T1000 (cell line): ENCODE measurements at places on chromosomes 5 and 9.

GRCh38 chr5:92956886-92957285, 624.1 kb downstream of the NR2F1-AS1 start:
- DNase-seq = no peak

GRCh38 chr9:77127071-77127470, 50.3 kb upstream of the VPS13A start:
- no peak for DNase-seq

GRCh38 chr5:76269932-76270610, 133.0 kb upstream of the IQGAP2 start:
- no peak for DNase-seq

DNA sequence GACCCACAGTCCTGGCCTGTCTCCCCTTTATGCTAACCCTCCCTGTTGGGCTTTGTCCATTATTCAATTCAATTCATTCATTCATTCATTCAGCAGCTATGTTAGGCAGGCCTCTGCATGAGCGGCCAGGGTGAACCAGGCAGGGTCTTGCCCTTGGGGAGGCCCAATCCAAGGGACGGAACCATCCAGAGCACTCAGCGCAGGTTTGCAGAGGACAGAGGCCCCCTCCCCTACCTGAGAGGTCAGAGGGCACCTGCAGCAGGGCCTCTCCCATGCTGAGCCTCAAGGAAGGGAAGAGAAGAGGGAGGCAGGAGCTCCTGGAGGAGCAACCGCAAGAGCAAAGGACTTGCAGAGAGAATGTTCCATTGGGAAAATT, 61.4 kb downstream of the C9orf50 start:
- no peak for DNase-seq

DNA sequence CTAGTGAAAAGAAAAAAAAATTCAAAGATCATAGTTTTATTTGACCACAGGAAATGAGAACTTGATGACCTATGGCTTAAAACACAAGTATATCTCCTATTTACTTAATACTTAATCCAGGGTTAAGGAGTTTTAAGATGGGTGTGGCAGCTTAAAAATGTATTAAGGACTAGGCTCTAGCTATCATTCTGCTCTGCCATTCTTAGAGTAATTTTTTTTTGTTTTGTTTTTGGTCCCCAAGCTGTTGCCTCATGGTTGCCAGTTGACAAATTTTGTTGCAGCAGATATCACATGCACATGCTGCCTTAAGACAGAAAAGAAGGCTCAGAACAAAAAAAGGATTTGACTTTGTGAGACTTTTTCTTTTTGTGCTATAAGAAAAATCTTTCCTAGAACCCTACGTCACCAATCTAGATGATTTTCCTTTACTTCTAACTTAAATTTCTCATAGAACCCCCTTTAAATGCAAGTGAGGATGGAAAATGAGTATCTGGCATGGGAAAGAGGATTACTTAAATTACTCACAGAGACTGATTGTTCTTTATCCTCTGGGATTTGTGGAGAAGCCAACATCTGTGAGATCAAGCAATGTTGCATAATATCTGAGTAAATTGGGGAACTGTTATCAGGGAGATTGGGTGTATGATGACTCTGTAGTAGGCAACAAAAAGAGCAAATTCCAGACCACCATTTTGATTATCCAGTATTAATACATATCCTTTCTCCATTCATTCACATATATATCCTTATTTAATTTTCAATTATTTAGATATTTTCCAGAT, 364.7 kb upstream of the CD180 start:
- no peak for DNase-seq

DNA sequence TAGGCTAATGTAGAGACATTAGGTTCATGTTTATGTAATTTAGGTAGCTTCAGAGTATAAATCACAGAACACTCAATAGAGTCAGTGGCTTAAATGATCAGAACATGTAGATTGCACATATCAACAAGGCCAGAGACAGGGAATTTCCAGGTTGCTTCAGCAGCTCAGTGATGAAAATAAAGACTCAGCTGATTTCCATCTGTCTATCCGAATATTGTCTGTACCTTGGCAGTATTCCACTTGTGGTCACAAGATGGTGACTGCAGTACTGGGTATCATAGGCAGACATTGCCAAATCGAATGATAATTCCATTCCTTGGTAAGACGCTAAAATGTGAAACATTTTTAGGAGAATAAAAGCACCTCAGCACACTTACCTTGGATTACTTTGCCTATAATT, 702.2 kb downstream of the MAT2B start:
- DNase-seq = no peak

DNA sequence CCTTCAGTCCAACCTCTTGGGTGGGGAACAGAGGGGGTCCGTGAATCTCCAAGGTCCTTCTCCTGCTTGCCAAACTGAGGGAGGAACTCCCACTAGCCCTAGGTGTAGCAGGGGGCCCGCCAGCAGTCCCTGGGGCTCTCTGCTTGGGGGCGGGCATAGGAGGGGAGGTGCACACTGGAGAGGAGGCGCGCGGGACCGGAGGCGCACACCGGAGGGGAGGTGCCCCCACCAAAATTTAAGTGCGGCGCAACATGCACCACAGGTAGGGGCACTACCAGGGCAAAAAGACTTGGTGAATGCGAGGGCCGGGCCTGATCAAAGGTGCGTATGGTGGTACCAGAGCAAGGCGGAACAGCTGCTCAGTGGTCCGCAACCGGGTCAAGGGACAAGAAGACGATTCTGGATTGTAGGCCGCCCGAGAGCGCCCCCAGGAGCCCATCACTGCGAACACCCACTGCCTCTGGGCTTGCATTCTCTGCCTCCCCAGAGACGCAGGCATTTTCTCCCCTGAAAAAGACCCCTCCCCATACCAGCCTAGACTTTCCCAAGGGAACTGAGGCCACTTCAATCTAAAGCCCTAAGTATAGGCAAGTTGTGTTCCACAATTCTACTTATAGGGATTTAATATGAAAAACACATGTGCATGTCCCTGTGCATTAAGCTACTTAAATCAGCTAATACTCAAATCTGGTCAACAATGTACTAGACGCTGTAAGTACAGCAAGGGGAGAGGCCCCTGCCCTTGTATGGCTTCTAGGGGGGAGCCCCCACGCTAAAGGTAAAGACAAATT, 50.6 kb downstream of the TGFBI start:
- no peak for DNase-seq

GRCh38 chr5:116731432-116731831, 156.8 kb upstream of the SEMA6A start:
- no peak for DNase-seq

- DNase-seq = no peak
Measured at GRCh38 chr9:132201139-132201538, 39.3 kb downstream of the NTNG2 start.

DNA sequence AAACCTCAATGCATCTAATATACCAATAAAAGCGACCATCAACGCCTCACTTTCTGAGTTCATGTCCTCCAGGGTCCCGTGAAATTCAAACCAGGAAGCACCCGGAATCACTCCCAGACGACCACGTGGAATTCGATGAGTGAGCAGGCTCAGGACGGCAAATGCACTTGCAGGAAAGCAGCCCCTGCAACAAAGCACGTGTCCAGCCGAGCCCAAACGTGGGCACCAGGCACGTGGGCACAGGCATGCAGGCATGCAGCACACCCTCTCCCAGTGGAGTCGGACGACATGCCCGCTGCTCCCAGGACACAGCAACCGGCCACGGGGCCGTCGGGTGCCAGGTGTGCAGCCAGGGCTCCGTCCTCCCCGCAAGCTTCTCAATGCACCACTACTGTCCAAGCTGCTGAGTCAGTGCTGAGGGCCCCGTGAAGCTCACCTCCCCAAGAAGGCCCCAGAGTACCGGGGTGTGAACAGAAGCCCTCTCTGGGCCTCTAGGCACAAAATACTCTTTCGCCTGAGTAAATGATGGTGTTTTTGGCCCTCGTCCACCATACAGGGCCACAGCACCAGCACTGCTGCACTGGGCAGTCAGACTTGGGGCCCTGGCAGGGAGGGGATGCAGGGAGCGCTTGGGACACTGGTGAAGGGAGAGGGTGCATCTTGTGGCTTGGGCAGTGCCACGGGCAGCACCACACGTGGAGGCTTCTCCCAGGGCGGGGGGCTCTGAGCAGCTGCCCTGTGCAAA, 87.6 kb downstream of the VAV2 start:
- no peak for DNase-seq

GRCh38 chr5:132272311-132273210, 15.1 kb downstream of the PDLIM4 start:
- peak; percentile 11 for DNase-seq

DNA sequence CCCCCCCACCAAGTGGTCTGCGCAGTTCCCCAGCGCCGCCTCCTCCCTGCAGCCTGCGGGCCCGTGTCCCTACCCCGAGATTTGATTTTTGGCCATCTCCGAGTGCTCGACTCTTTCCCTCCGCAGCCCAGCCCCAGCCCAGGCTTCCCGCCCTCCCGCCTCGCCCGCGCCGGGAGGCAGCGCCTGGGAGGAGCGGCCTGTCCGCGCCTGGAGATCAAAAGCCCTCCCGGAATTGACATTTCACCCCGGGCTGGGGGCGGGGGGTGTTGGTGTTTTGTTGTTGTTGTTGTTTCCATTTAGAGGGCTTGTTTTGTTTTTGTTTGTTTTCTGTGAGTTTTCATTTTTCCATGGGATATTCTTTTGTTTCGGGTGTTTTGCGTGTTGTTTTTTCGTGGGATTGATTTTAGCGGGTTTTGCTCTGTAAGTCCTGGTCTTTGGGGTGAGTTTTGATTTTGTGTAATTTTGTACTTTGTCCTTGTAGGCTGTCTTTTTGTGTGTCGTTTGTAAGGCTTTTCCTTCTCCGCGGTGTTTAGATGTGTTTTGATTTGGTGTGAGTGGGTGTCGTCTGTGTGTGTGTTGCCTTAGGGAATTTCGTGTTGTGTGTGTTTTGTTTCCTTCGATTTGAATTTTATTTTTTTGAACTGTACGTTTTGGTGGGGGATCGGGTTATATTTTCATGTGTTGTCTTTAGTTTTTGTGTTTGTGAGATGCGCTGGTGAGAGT, 1.7 kb upstream of the PAX5 start:
- DNase-seq = no peak
